ENCODE measurements at places on chromosomes 12 and 14.

GRCh38 chr14:101813171-101813759 lies 51.8 kb downstream of the PPP2R5C start:
- no peak for DNase-seq

- DNase-seq = no peak
Measured at GRCh38 chr14:77488558-77488957, 10.1 kb downstream of the ISM2 start.

DNA sequence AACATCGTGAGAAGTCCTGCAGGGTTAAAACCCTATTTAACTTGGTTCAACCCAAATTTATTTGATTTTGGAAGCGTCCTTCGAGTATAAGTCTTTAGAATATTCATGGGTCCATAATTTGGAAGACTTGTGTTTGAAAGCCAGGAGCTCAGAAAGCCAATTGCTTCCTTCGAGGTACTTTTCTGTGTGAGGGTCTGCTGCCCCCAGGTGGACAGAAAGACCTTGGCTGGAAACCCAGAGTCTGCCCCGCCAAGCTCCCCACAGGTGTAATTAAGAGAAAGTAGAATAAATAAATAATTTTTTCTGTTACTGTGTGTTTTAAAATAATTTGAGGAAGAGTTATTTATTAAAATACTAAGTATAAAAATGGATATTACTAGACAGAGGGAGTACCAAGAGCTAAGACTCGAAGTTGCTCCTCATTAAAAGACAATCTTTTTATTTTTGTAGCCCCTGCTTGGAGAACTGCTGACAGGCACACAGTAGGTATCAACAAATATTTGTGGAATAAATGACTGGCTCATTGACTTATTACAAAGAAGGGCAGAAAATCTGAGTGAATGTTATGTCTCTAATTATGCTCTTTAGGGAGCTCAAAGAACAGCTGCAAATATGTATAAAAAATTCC lies 105.8 kb downstream of the PAH start:
- no peak for DNase-seq

DNA sequence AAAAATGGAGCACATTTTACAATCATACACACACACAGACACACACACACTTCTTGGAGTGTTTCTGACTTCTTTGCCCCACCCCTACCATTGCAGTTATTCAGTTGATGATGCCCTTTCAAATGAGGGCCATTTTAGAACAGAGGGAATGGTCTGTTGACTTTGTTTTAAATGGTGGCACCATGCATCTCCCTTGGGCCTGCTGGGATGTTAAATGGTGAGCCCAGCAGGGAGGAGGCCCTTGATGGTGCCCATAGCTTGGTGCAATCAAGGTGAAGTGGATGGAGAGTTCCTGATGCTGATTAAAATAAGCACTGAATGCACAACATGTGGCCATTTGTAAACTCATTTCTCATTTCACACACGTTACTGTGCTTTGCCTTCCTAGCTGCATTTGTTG lies 13.3 kb downstream of the C12orf75 start:
- no peak for DNase-seq

- no peak for DNase-seq
Measured at GRCh38 chr12:7129287-7129871, 690 bp upstream of the RBP5 start.

GRCh38 chr12:126668961-126669360 lies 1598.0 kb upstream of the TMEM132C start:
- DNase-seq = no peak

- DNase-seq = no peak
Measured at GRCh38 chr14:104036212-104036611, 49.3 kb upstream of the ASPG start.

- DNase-seq = no peak
Measured at GRCh38 chr12:86435053-86435452, 178.9 kb upstream of the MGAT4C start.

GRCh38 chr14:24078146-24078545 lies 6.8 kb downstream of the CPNE6 start:
- DNase-seq = no peak

- no peak for DNase-seq
Measured at GRCh38 chr14:26526137-26526536, 71.7 kb downstream of the NOVA1 start.

DNA sequence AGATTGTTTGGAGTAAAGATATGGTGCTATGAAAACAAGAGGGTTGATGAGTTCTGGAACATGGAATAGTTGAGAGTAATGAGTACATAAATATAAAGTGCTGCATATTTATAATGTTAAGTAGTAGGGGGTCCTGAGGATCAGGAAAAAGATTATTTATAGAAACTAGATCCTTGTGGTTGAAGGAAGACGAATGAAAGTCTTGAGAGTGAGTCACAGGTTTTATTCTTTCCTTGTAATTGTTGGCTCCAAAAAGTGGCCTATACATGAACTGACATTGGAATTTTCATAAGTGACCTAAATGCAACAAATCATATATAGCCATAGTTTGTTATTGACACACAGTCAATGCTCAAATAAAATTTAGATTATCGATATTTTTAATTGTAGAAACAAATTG lies 440.4 kb upstream of the PRICKLE1 start:
- no peak for DNase-seq

GRCh38 chr12:124632519-124632984 lies 65.1 kb upstream of the NCOR2 start:
- no peak for DNase-seq

- DNase-seq = no peak
Measured at GRCh38 chr12:105427883-105428282, 97.4 kb downstream of the C12orf75 start.

DNA sequence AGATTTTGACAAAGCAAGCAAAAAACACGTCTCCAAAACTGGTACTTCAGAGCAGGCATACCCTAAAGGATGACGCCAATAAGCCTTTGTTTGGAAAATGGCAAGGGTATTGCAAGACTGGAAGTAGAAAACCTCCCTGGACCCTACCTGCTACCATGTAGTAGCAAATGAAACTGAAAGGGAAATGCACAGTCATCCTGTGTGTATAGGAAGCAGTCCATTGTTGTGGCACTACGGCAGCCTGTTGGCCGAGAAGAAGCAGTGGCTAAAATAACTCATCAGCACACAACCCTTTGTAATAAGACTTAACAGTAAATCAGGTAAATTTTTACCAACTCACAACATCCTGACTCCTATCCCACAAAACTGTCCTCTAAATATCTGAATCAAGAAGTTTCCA lies 386.4 kb downstream of the RGS6 start:
- no peak for DNase-seq

DNA sequence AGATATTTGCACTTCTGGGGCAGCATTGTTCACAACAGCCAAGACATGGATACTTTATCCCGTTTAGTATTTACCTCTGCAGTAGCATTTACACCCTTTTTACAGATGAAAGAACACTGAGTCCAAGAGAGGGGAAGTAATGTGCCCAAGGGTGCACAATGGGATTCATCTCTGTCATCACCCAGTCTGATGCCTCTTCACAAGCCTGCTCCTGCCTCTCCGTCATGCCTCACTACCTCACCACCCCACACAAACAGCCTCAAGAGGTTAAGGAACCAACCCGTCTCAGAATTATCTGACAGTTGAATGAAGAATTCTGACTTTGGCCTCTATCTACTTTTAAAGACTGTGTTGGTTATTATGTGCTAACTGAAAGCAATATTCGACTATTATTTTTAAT lies 368.4 kb downstream of the ATP23 start:
- DNase-seq = no peak

DNA sequence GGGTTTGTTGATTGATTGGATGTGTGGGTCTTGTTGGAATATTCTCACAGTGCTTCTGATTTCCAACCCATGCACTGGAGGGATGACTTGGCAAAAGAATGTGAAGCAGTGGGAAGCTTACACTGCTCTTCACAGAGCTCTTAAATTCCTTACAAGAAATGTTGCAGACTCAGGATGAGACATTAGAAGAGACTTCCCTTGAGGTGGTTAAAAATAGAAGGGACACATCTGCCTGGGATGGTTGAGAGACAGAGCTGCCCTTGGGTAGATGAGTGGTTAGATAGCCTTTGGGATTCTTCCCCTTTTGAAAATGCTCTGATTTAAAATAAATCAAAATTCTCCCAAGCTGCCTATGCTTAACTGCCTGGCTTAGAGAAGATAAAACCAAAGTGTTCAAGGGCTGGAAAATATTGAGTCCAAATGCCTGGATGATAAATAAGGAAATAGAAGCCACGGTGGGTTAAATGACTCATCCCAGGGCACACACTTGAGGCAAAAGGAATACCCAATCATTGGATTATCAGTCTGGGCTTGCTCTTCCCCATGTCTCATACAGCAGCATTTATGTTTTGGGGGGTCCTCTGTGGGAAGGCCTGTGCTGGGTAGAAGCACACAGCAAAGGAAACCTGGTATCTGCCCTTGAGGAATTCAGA lies 264.3 kb downstream of the AKAP6 start:
- DNase-seq = no peak

GRCh38 chr12:52308806-52309425 lies 12.3 kb downstream of the KRT83 start:
- DNase-seq = no peak

DNA sequence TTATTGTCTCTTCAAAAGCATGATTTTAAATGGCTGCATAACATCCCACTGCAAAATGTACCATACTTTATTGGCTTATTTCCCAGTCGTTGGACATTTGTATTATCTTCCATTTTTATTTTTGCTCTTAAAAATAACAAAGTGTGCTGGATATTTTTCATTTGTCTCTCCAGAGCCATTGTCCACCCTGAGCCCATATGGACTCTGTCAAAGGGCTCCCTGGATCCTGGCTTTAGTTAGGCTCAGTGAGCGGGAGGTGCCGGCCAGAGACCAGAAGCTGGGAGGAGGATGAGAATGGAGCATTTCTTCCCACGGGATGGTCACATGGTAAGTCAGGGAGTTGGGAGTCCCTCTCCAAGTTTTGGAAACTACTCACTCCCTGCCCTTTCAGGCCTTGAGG lies 296.9 kb downstream of the NUAK1 start:
- DNase-seq = no peak

DNA sequence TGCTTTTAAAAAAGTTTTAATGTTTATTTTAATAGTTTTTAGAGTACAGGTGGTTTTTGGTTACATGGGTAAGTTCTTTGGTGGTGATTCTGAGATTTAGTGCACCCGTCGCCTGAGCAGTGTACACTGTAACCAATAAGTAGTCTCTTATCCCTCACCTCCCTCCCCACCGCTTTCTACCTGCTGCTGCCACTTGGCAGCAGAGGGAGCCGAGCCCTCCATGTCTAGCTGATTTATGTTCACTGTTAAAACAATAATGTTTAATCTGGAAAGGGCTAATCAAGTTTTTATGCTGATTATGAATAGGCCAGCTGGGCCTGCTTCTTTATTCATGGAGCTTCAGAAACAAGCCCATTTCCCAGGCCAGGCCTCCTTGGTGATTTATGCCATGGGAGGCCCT lies 73.1 kb downstream of the ADCK1 start:
- no peak for DNase-seq

DNA sequence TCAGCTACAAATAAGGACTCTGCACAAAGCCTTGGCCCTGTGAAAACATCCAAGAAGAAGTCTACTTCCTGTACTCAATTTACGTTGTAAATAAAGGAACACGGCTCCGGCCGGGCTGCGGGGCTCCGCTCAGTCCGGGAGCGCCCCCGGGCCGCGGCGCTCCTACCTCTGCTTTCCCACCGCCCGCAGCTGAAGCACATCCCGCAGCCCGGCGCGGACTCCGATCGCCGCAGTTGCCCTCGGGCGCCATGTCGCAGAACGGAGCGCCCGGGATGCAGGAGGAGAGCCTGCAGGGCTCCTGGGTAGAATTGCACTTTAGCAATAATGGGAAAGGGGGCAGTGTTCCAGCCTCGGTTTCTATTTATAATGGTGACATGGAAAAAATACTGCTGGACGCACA lies 502.3 kb upstream of the FOXG1 start:
- no peak for DNase-seq

DNA sequence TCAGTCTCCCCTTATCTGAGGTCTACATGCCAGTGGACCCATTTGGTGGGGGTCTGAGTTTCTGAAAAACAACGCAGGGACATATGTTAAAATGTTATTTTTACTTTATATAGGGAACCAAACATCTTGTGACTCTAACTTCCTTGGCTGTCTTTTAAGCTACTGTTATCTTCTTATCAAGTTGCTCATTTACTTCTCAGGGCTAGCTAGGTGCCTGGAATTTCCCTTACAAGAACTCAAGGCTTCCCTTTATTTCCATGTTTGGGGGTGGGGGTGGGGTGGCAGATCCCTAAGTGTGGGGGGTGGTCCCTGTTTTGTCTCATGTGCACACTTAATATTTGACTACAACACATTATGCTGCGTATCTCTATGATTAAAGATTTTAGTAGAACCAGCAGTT lies 31.6 kb downstream of the PPP1R36 start:
- no peak for DNase-seq

DNA sequence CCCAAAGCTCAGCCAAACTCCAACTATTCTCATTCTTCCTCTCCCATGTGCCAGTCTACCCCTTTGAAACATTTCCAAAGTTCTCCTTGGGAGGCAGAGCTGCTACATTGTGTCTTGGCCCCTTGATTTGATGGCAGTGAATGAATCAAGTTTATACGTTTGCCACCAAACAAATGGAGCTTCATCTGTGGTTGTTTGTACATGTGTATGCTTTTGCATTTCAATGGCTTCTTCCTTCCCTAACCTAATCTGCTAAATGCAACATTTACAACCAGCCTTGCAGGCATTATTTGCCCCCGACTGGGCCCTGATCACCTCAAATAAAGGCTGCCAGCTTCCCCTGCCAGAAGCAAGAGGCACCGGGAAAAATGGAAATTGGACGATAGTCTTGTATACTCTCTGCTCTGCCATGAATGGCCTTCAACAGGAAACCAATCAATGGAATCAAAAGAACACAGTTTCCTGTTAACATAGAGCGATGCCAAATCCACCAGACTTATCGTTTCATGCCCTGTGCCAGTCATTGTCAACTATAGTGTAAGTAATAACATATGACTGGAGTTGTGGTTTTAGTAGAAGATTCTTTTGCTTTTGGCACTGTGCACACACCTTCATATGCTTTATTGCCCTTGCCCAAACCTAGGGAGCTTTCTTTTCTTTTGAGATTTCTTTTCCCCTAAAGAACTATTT lies 97.8 kb downstream of the TMEM30B start:
- no peak for DNase-seq
